Activated CD4-positive, alpha-beta T cell treated with anti-CD3 and anti-CD28 coated beads, Interleukin-2, amount 10 ng/mL, durations not matched to agents 7 days and 5 days (primary cell): ENCODE measurements at places on chromosomes 6 and 20. TPM values are rescaled to one million over a fixed set of nuclear protein-coding genes. Genes with fewer than 3 reads are reported as not detected.

Gene GPSM3
- 274 TPM for total RNA-seq

Gene CABLES2
- 22.5 TPM for total RNA-seq

DNA sequence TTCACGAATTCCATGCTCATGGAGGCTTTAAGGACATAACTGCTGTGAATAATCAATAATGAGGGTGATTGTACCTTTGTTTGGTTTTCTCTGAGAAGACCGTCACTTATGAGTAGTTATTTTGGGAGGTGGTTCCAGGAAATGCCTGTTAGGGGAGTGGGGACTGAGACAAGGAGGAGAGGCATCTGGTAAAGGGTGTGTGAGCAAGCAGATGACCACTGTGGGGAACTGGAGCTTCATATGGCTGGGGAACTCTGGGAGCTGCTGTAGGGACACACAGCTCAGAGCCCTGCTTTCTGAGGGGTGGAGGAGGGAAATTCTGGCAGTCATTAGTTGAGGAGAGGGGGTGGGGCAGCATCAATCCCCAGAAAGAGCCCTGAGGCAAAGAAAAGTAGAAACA lies 71.3 kb upstream of the TINAG start:
- H3K36me3 ChIP-seq = no peaks in the 10 kb centered on the region
- no peak for DNase-seq
- H3K4me1 ChIP-seq = no peaks in the 10 kb centered on the region
- H3K4me3 ChIP-seq = no peak overlapping the region
- H3K27me3 ChIP-seq = no peaks in the 10 kb centered on the region
- H3K27ac ChIP-seq = no peak overlapping the region

GRCh38 chr6:133436652-133437051 lies 195.5 kb downstream of the EYA4 start:
- DNase-seq = no peak
- H3K27ac ChIP-seq = no peak overlapping the region
- H3K36me3 ChIP-seq = no peaks in the 10 kb centered on the region
- no peak overlapping the region for H3K4me3 ChIP-seq

DNA sequence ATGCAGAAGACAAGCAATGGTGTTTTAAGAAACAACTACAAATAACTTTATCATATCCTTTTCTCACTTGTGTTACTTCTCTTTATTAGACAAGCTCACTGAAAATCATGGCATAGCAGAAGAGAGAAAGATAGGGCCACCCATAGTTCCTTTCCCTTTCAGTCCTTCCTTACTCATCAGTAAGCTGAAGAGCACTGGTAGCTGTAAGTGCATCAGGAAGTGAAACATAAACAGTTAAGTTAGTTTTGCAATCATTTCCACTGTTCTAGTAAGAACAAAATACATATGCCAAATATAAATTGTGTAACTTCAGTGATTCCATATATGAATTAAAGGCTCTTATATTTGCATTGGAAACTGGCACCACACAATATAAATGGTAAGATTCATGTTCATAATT lies 220.1 kb downstream of the HACE1 start:
- H3K27ac ChIP-seq = no peak overlapping the region
- DNase-seq = no peak
- peaks cover 9% of the 10 kb centered on the region for H3K4me1 ChIP-seq
